ENCODE measurements at places on chromosomes 2 and 18.

- no peak for DNase-seq
These were observed 788.5 kb upstream of the LRRTM1 start for GRCh38 chr2:81093031-81093430.

DNA sequence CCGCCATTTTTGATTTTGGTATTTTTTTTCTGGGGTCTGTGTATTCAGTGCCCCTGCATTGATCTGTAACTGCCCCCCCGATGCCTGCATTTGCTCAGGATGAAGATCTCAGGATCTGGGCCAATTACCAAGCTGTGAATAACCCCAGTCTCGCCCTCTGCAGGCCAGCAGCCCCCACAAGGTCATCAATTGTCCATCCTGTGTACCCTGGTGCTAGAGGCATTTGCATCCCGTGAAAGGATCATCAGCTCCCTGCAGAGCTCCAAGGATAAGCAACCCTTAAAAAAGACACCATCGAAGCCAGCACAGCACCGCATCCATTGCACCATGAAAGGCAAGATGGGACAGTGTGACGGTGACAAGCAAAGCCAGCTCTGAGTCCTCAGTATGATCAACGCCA is 154.1 kb upstream of the KLHL29 start:
- DNase-seq: no peak

GRCh38 chr18:67305466-67305865 is 211.1 kb downstream of the DSEL start:
- DNase-seq: no peak

- DNase-seq: no peak
These were observed 190.1 kb upstream of the SLC35G4 start for GRCh38 chr18:11419338-11419737.

DNA sequence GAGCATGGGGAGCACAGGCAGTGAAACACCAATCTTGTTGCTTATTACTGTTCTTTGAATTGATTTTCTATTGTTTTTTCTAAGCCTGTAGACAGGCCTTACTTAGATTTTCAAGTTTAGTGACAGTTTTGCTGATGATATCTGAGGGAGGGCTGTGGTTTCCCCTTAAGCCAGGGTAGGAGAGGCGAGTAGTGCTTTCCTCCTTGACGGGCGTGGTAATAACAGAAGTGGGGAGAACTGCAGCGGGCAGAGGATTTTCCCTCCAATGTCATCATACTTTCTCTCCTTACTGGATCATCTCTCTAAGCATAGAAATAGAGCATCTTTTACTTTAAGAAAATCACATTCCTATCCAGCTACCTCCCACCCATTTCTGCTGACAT is 314.4 kb downstream of the ALK start:
- DNase-seq: no peak

DNA sequence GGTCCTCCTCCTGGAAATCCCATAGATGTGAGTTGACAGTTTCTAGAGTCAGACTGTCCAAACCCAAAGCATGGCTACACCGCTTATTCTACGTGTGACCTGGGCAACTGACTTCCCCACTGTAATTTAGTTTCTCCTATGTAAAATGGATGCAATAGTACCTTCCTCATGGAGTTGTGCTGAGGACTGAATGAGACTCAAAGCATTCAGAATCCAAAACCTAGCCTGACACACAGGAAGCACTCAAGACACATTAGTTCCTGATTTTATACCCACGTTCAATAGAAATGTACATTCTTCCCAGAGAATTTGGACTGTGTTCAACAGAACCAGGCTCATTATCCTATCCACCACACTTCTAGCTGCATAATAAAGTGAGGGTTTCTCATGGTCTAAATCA is 88.8 kb downstream of the STK39 start:
- DNase-seq: no peak

GRCh38 chr2:95264624-95265023 is 9.6 kb upstream of the PROM2 start:
- DNase-seq: no peak

GRCh38 chr2:72886505-72887031 is 640 bp upstream of the SPR start:
- DNase-seq: no peak

DNA sequence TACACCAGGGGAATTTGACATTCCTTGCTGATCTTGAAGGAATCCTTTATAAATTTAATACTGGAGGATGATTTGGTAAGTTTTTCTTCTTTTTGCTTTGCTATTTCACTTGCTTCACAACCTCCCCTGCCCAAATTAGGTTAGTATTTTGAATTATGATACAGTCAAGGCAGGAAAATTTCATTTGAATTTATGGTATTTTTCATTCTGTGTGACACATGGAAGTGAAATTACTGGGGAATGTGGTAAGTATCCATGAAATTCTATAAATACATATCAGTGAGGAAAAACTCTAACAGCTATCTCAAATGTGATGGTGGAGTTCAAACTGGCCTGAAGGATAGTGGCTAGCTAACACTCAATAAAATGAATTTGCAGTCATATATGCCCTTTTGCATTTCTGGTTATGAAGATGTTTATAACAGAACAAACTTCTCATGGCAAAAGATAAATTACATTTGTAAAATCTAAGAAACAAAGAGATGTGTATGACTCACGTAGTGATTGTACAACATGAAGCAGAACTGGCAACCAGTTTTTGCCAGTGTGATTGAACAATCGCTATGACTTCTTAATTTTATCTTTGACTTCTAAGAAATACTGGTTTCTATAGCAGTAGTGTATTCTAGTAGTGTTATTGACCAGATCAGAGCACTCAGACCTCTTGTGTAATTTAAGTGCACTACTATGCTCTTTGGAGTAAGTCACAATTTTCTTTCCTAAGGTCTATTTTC is 152.6 kb downstream of the IKZF2 start:
- DNase-seq: no peak

- no peak for DNase-seq
These were observed 633.4 kb downstream of the DSC3 start for GRCh38 chr18:30409120-30409519.

DNA sequence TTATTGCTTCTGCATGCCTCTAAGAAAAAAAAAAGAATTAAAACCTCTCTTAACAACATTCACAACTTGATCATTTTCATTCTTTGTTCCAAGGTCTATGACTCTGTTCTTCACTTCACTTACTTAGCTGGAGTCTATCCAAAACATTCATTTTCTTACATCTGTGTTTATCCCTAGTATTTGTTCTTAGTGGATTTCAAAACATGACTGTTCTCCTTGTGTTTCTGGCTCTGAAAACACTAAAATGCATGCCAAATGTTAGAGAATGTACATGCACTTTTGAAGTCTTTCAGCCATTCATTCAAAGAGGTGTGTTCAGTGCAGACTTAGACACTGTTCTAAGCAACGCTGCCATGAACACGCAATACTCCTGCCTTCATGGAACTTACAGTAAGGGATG is 138.8 kb downstream of the CNTNAP5 start:
- no peak for DNase-seq

- no peak for DNase-seq
These were observed 24.6 kb upstream of the TLK1 start for GRCh38 chr2:171185165-171185818.

- DNase-seq: no peak
These were observed 9.1 kb downstream of the GLI2 start for GRCh38 chr2:120744817-120745216.
